Hematopoietic multipotent progenitor cell treated with erythropoietin and hydrocortisone succinate and interleukin-3 and kit ligand, for 8 days (in vitro differentiated cells): ENCODE measurements at places on chromosomes 16 and 17.
A peak's percentile ranks its signal among the peaks of the same experiment; 100 is the strongest.

GRCh38 chr17:54426296-54426886 lies 474.3 kb upstream of the TOM1L1 start:
- DNase-seq, result peak; percentile 14

DNA sequence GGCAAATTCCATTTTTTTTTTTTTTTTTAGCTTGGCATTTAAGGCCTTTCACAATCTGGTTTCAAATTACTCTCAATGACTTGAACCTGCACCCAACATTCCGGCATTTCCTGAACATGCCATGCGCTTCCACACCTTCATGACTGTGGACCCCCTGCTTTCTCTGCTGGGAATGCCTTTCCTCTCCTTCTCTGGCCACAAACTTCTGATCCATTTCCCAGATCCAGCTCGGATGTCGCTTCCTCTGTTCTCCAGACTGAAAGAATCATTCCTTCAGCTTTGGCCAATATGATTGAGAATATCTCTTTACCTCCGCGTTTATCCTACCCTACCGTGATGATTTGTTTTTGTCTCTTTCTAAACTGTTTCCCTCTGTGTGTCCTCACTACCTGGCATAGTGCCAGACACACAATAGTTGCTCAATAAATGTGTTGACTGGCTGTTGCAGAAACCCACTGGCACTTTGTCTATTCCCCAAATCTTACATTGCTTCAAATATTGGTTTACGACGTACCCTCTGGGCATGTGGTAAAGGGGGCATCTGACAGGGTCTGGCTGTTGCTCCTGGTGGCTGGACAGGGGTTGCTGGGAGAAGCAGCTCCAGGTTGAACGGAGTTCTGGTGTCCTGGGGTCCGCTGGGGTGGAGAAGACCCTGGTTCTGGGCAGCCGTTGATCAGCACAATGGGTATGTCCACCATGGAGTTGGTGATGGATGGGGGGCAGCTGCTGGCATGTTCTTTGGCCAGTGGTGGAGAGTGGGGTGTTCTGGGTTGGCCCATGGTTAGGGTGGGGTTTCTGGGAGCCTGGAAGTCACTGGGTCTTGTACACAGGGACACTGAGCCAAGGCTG lies 14.7 kb downstream of the TNS4 start:
- DNase-seq, result no peak

DNA sequence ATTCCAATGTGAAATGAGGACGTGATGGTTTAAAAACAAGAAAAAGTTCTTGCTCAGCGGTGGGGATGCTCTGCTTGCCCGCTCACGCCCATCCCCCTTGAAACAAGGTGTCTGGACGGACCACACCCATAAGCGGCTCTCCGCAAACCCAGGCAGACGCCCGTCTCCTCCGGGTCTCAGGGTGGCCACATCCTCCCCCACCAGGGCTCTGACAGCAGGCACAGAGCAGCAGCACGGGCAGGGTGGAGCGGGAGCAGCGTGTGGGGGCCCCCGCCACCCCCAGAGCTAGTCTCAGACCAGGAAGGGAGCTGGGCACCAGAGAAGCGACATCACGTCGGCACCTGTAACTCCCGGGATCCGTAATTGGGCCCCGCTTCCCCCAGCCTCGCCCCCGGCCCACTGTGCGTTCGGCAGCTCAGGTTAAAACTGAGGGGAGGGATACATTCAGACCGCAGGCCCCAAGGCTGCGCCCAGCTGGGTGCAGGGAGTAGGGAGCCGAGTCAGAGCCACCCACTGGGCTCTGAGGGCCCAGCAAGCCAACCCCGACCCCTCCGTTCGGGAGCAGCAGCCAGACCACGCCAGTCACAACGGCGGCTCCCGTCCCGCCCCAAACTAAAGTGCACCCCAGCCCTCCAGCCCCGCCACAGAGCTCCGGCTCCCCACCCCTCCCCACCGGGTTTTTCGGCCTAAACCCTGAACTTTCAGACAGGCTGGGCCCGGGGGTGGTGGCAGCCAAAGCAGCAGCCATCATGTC lies 22.0 kb downstream of the CLUH start:
- DNase-seq, result no peak

DNA sequence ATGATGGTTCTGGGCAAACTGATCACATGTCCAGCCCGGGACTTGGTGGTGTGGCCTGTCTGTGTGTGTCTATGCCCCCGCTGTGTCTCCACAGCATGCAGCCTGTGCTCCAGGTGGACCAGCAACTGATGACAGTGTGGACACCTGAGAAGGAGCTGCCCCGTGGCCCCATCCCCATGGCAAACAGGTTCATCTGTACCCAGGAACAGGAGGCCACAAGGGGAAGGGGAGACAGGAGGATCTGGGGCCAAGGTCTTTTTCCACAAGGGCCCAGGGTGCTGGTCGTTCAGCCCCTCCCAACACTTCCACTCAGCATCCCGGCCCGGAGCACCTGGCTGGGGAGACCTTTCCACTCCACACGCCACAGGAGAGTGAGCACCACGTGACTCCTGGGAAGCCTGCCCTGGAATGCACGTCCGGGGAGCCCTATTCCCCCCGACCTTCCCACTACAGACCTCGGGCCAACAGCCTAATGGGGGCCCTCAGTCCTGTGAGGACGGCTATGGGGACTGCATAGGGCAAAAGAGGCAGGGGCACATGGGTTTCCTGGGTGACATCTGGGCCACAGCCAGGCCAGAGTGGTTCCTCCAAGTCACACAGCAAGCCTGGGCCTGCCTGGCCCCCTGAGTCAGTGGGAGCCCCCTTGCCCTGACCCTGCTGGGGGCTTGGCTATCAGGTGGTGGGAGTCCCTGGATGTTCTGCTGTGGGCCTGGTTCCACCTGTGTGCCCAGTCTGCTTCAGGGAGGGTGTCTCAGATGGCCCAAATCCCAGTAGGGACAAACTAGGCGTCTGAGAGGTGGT lies 20.8 kb upstream of the NXPH3 start:
- DNase-seq, result no peak

GRCh38 chr16:4664538-4665418 lies 28.6 kb upstream of the NUDT16L1 start:
- no peak for DNase-seq

GRCh38 chr17:11885051-11885450 lies 112.2 kb downstream of the ZNF18 start:
- no peak for DNase-seq

DNA sequence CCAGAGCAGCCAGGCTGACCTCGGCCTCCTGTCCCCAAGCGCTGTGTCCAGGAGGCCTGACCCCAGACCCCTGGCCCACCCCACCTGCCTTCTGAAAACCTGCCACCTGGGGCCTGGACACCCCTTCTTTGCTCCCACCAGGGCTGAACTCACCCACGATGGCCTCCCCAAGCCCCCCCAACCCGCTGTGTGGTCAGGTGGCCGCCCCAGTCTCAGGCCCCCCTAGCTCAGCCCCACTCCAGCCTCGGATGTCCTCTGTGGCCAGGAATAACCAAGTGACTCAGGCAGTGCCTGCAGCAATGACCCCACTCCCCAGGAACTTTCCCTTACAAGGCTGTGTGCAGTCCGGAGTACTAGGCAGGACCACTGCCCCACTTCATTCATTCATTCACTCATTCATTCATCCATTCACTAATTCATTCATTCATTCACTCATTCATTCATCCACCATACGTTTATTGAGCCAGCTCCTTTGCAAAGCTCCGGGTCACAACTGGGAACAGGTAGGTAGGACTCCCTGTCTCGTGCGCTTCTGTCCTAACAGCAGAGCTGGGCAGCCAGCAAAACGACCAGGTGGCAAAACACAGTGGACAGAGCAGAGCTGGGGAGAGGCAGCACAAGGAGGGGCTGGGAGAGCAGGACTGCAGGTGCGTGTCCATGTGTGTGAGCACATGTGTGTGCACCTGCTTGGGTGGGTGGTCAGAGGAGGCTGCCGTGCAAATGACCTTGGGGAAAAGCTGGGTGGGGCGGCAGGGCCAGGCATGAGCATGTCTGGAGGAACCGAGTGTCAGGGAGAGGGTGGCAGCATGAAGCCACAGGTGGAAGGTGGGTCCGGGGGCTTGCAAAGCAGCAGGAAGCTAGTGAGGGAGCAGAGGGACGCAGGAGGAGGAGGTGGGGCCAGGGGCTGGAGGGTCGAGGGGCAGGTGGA lies 75.8 kb upstream of the CBX4 start:
- DNase-seq, result no peak

- no peak for DNase-seq
Observed at GRCh38 chr17:49223168-49223516, 7.4 kb downstream of the PHOSPHO1 start.

DNA sequence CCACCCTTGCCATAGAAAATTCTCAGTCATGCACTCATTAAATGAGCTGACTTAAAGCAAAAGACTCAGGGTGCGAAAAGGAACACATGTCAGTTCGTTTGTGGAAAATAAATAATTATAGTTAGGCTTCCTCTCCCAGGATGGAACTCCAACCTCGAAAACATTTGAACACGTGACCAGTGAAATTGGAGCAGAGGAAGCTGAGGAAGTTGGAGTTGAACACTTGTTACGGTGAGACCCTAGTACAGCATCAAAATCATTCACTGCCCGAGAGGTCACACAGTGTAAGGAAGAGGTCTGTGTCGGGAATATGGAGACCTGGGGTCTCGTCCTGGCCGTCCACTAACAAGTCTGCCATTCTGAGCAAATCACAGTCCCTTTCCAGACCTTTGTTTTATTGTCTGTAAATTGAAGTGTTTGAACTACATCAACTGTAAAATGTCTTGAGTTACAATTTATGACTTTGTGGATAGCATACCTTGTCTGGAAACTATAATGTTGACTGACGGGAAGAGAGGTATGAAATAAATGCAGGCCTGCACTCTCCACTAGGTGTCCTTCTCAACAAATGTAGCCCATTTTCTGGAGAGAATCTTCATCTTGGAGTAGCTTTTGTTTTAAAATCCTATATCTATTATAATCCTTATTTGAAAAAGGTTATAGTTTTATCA lies 7.7 kb downstream of the PSMD7 start:
- DNase-seq, result peak; percentile 42

GRCh38 chr16:6165330-6165979 lies 1067.9 kb upstream of the EEF2KMT start:
- DNase-seq, result no peak

GRCh38 chr17:43974382-43975266 lies 20.9 kb upstream of the PYY start:
- no peak for DNase-seq

DNA sequence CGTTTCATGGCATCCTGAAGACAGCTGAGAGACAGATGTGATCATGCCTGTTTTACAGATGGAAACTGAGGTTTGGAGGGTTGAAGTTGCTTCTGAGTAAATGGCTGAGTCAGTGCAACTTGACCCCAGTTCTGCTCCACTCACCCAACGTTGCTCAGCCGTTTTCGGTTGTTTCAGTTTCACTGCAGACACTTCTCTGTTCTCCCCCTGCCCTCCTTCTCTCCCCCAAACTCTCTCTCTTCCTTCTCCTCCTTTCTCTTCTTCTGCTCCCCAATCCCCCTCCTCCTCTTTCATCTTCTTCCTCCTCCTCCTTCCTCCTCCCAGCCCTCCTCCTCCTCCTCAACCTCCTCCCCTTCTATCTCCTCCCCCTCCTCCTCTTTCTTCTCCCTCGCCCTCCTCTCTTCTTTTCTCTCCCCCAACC lies 9.4 kb upstream of the CEP20 start:
- no peak for DNase-seq

- DNase-seq, result peak; percentile 53
Observed at GRCh38 chr17:81309140-81309858, 14.2 kb upstream of the SLC38A10 start.

- no peak for DNase-seq
Observed at GRCh38 chr16:67404740-67405226, 11.5 kb upstream of the TPPP3 start.

- DNase-seq, result no peak
Observed at GRCh38 chr16:57032931-57033330, 43.6 kb downstream of the NLRC5 start.

GRCh38 chr16:54719624-54720023 lies 211.0 kb upstream of the IRX5 start:
- no peak for DNase-seq

- peak; percentile 84 for DNase-seq
Observed at GRCh38 chr16:25771812-25772568, 80.2 kb downstream of the HS3ST4 start.

DNA sequence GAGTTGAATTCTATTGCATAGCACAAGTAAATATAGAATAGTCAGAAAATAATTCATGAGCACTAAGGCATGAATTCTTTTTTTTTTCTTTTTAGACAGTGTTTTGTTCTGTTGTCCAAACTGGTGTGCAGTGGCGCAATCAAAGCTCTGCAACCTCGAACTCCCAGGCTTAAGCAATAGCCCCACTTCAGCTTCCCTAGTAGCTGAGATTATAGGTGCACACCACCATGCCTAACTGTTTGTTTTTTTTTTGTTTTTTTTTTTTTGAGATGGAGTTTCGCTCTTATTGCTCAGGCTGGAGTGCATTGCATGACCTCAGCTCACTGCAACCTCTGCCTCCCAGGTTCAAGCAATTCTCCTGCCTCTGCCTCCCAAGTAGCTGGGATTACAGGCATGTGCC lies 16.6 kb downstream of the TUBD1 start:
- DNase-seq, result no peak

DNA sequence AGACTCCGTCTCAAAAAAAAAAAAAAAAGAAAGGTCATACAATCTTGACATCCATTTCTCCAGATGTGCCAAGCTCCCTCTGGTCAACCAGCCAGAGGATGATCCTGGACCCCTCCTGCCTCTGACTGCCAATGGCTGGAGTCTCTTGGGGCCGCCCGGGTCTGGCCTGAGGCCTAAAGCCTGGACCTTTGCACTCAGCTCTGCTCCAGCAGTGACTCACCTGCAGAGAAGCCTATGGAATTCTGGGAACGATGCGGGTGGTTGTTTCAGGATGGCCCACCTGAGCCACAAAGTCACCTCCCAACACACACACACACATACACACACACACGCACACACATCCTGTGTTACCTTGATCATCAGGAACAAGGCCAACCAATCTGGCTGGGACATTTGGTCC lies 64.0 kb upstream of the DNAH17 start:
- no peak for DNase-seq

DNA sequence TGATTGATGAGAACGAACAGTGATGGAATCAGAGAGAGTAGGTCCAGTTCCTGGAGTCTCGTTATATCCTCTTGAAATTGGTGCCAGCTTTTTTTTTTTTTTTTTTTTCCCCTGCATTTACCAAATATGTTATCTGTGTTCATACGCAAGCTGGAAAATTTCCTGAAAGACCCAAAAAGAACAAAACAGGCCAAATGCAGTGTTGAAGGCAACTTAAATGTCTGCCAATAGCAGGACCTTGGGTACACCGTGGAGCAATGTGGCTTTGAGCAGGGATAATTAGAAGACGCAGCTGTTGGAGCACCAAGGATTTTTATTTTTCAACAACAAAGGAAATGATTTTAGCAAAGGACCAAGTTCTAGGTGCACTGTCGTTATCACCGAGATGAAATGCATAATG lies 105.0 kb downstream of the ABCC6 start:
- DNase-seq, result peak; percentile 36

DNA sequence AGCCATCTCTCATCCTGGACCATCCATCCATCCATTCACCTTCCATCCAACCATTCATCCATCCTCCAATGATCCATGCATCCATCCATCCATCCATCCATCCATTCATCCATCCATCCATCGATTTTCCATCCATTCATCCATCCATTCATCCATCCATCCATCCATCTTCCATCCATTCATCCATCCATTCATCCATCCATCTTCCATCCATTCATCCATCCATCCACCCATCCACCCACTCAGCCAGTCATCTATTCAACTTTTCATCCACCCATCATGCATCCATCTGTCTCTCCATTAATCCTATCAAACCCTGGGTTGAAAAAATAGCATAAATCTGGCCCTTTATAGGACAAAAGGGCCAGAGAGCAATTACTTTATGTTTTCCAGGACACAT lies 158.3 kb upstream of the WSCD1 start:
- no peak for DNase-seq
